ENCODE measurements at places on chromosomes 2 and 18. TPM values are rescaled to one million over a fixed set of nuclear protein-coding genes. Genes with fewer than 3 reads are reported as not detected.

SH2D6 gene
- total RNA-seq, result 1.3 TPM

- no peak for ATAC-seq
Observed at GRCh38 chr2:221289389-221289788, 282.7 kb downstream of the EPHA4 start.

- no peak for ATAC-seq
Observed at GRCh38 chr2:20122864-20123263, 71.4 kb upstream of the LAPTM4A start.

GRCh38 chr2:128198656-128199055 is 107.7 kb downstream of the UGGT1 start:
- ATAC-seq, result no peak

- no peak for ATAC-seq
Observed at GRCh38 chr2:100611079-100612029, 48.6 kb downstream of the PDCL3 start.

ASTL gene
- total RNA-seq, result 6.9 TPM

DCDC2C gene
- total RNA-seq, result not detected

DNA sequence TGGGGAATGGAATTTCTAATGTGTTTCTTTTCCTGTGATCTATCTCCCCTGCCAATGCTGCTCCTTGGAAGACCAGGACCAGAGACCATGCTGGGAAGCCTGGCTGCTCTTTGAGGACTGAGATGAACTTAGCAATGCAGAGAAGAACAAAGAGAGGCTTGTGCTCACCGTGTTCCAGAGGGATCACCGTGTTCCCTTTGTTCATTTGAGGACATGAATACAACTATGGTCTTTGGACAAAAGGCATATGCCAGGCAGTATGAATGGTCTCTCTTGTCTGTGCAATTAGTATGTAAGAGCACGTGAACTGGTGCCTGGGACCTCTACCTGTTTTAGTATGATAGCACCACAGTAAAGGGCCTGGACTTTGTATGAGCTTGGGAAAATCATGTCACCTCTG is 139.9 kb downstream of the TDRD15 start:
- no peak for ATAC-seq

GRCh38 chr2:23528171-23528570 is 143.2 kb downstream of the KLHL29 start:
- ATAC-seq, result no peak

NEURL3 gene
- 3.4 TPM for total RNA-seq

DNA sequence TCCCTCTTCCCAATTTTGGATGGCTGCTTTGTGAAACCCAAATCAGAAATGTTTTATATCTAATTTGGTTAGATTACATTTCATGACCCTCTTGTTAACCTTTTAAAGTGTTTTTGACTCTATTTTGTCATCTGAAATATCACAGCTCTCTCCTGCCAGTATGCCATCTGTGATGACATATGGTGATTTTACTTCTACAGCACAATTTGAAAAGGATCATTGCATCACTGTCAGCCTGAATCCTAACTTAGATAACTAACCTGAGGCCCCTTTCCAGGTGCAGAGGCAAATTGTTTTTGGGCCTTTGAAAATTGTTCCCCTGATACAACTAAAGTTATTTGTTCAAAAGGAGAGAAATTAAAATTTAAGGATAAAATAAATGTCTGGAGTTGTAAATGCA is 1023.4 kb upstream of the LRRTM1 start:
- ATAC-seq, result no peak

GRCh38 chr2:147843864-147844696 is 749 bp upstream of the ACVR2A start:
- ATAC-seq, result peak; percentile 80

DNA sequence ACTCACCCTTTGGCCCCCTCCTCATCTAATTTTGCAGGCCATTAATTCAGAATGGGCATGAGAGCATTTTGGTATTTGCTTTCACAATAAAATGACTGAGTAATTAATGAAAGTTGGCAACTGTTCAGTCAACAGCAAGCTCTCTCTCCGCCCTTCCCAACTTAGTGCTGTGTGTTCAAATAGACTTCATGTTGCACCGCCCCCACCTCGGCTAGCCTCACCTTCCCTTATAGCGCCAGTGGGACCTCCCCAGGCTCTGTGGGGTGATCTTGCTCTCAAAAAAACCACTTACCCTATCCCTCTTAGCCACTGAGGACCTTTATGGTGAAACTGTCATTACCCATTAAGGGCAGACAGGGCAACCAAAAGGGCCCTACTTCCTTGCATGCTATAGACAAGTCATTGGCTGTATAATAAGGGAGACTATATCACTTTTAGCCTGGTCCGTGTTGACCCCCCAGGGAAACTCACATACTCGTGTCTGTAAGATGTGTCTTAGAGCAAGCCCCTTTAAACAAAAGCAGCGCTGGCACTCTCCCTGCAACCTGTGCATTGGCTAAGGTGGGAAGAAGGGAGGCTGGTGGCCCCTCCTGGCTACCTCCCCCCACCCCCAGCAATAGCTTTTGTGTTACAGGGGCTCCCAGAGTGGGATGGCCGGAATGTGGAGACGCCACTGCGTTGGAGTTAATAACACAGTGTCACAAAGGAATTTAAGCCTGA is 15.2 kb downstream of the EN1 start:
- ATAC-seq, result no peak

Measured in activated T-helper 17 cell treated with anti-CD3 and anti-CD28 coated beads, Interleukin-2, amount 50 U/mL, for 72 hours (primary cell).